Esophagus squamous epithelium (tissue), 5 donors: ENCODE measurements at places on chromosomes 11 and 22.

- DNase-seq: no peak
Observed at GRCh38 chr11:81869351-81870065, 864.2 kb downstream of the FAM181B start.

DNA sequence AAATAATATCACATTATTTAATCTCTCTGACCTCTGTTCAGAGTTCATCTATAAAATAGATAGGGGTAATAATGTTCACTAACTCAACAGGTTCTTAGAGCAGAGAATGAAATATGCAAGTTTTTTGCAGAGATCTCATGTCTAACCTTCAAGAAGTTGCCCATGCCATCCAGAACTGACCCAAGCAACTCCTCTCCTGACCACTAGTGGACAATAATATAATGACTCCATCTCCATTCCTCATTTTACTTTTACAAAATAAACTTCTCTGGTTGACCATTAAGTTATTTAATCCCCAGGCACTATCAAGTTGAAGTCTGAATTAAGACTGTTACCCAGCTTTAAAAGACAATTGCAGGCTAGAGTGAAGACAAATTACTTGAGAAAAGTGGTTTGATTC, 382.6 kb downstream of the KCNA4 start:
- DNase-seq: no peak

- no peak for DNase-seq
Observed at GRCh38 chr22:49930596-49931412, 12.4 kb downstream of the CRELD2 start.

DNA sequence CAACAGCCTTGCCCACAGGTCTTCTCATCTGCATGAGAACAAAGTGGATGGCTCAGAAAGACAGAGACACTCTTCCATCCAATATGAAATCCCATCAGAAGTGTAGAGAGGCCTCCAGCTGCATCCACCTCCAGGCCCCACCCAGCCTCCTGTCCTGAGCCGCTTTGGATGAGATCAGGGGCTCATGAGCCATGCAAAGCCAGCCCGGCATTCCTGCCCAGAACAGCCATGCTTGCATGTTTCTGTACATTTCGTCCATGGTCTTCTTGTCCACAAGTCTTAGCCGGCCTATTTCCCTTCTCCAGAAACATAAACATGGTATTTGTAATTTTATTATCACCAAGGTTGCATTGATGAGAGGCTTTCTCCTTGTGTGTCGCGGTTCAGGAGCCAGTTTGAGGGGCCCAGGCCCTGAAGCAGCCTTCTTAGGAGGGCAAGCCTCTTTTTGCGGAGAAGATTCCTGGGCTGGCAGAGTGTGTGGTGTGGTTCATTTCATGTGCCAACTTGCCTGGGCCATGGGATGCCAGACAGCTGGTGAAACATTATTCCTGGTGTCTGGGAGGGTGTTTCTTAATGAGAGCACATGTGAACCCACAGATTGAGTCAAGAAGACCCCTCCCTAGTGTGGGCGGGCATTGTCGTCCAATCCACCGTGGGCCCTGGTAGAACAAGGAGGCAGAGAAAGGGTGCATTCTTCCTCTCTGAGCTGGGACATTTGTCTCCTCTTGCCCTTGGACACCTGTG, 928.9 kb downstream of the TBC1D22A start:
- no peak for DNase-seq
